ENCODE measurements at places on chromosomes 6 and 20.

GRCh38 chr20:13839421-13840092 is 54.7 kb downstream of the NDUFAF5 start:
- DNase-seq = no peak

- DNase-seq = no peak
These were observed 64.1 kb upstream of the FBXO30 start for GRCh38 chr6:145878591-145879295.

DNA sequence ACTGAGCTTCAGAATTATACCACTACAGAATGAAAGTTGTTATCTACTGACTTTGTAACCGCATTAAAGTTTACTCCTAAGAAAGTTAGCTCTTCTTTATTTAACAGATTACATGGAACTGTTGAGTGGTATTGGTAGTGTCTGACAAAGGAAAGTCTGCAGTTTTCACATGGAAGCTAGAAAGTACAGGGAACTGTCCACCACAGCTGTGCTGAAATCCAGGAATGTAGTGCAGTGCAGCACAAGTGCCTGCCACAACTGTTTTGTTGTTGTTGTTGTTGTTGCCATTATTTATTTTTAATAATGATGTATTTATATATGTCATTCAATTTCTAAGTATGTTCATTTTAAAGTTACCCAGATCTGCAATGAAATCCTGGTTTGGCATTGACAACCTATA is 464.9 kb downstream of the TBC1D32 start:
- DNase-seq = no peak

GRCh38 chr6:26161322-26161721 is 74.1 kb downstream of the HFE start:
- no peak for DNase-seq

GRCh38 chr6:24358219-24358821 is 461 bp upstream of the DCDC2 start:
- DNase-seq = no peak

DNA sequence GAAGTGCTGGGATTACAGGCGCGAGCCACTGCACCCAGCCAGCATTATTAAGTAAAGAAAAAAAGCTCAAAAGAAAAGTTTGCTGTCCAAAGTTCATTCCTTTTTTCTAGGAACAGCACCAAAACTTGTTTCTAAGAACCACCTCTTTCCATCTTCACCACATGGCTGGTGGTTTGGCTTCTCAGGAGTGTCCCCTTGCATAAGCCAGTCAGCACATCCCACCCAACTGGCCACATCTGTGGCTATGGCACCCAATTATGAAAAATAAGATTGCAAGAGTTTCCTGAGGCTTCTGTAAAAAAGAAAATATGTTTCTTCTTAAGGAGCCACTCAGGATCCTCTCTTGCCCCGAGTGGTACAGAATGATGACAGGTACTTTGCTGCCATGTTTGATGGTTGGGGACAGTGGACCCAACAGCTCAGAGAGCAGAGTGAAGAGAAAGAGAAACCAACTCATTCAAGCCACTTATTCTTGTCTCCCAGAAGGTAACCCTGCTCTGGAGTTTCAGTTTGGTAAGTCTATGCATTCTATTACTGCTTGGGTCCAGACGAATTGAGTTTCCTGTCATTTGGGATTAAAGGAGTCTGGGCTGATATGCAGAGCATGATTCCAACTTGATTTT is 65.3 kb downstream of the PSMB1 start:
- no peak for DNase-seq

GRCh38 chr6:163309491-163310026 is 105.0 kb upstream of the QKI start:
- DNase-seq = no peak

GRCh38 chr20:326645-327185 is 1.4 kb downstream of the SOX12 start:
- DNase-seq = no peak

DNA sequence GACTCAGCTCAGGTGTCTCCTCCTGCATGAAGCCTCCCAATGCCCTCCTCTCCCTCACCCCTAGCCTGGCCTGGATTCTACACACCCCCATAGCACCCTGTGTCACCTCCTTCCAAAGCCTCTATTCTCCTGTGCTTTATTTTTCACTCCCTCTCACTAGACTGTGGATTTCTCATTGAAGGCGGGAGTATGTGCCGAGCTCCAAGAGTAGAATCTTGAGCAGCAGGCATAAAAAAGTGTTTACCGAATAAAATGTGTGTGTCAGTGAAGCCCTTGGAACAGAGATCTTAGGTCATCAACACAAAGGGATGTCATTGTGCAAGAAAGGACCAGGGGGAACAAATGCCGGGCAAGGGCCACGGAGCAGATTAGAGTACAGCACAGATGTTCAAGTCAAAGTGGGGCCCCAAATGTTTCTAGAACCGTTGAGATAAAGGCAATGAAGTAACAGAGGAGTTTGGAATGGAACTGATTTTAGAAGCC is 106.1 kb upstream of the TMEM170B start:
- no peak for DNase-seq

- DNase-seq = no peak
These were observed 171.6 kb upstream of the ID4 start for GRCh38 chr6:19665613-19665909.

- DNase-seq = no peak
These were observed 54.5 kb upstream of the MRPS10 start for GRCh38 chr6:42271834-42272805.

- DNase-seq = peak; percentile 26
These were observed 184.2 kb upstream of the BMP2 start for GRCh38 chr20:6583134-6583738.

- no peak for DNase-seq
These were observed 110.2 kb downstream of the NKAIN2 start for GRCh38 chr6:123913863-123914262.

DNA sequence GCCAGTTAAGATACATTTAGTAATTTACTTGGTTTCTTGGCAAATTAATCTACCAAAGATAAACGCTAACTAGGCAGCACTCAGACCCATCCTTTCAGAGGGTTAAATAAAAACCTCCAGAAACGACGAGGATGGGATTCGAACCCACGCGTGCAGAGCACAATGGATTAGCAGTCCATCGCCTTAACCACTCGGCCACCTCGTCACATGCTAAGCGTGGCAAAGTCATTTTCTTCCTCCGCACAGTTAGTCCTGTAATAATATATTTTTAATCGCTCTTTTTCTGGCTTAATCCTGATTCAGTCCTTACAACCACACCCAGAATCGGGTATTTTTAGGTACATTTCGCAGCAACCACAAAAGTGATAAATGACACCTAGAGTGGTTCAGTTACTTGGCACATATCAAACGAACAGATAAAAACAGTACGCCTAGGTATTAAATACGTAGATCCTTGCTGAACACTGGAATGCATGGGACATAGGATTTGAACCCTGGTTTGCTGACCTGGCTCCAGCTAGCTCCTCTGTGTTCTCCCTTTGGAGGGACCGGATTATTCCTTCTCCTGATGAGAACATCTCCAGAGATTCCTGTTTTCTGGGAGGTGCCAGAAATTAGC is 71.6 kb downstream of the GPX5 start:
- DNase-seq = peak; percentile 7

DNA sequence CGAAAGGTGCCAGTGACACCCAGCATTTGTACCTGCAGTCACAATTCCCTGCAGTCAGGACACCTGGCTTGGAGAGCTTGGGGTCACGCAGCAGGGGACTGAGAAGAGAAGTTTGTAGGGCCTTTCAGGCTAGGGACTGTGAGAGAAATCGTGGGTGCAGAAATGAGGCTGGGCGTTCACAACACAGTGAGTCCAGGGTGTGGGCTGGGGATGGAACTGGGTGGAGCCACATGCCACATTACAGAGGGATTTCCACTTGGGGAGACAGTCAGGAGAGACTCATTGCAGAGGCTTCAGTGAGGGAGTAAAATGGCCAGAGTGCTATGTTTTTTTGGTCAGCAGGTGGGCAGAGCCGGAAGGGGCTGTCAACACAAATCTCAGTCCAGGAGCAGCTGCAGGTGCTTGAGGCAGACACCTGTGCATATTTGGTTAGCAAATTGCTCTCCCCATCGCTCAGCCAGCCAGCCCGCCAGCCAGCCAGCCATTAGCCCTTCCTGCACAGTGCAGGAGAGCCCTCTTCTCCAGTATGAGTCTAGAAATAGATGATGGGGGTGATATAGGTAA is 7.4 kb downstream of the ITPR3 start:
- DNase-seq = no peak

DNA sequence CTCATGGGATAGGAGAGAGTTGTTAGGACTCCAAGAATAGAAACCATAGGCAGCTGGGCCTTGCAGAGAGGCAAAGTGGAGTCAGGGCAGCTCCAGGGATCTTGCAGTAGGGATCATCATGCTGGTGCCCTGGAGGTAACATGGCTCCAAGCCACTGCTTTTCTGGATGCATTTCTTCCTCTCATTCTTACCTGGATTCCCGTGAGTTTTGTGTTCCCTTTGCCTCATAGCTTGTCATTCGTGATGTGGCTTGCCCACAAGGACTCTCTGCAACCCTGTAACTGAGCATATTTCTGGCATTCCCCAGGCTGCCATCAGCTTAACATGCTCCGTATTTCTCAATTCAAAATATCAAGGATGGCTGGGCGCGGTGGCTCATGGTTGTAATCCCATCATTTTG is 5.3 kb downstream of the NHLRC1 start:
- no peak for DNase-seq

GRCh38 chr20:26214991-26215390 is 518.3 kb upstream of the ZNF337 start:
- DNase-seq = no peak

- no peak for DNase-seq
These were observed 404.5 kb downstream of the SYNE1 start for GRCh38 chr6:152232501-152233151.

GRCh38 chr20:61924211-61924857 is 141.3 kb downstream of the TAF4 start:
- no peak for DNase-seq

DNA sequence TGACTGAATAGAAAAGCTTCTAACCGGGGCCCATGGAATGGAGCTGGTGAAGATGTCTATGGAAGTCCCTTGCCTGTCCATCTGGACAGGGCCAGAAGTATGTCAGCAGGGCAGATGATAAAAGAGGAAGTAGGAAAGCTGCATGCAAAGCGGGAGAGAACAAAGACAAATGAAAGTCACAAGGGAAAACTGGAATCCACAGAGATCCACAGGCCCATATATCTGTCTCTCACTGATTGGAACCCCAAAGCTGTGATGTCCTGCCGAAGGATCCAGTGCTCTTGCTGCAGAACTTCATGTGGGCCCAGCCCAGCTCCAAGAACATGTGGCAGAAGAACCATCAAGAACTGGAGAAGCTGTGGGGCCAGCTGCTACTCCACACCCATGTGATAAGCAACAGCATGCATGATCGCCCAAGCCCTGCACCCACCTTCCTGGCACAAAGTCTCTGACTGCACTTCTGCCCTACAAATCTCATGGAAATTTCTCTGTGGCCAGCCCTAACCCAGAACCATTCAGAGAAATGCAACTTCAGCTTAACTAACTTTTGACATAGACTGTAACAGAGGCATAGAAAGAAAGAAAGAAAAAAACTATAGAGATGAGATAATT is 716.0 kb downstream of the KIF16B start:
- no peak for DNase-seq

GRCh38 chr20:58389324-58389967 is 417 bp downstream of the VAPB start:
- peak; percentile 35 for DNase-seq

- no peak for DNase-seq
These were observed 1.1 kb downstream of the TPX2 start for GRCh38 chr20:31740208-31740607.

GRCh38 chr6:3748208-3749066 is 3.1 kb downstream of the PXDC1 start:
- DNase-seq = peak; percentile 46

DNA sequence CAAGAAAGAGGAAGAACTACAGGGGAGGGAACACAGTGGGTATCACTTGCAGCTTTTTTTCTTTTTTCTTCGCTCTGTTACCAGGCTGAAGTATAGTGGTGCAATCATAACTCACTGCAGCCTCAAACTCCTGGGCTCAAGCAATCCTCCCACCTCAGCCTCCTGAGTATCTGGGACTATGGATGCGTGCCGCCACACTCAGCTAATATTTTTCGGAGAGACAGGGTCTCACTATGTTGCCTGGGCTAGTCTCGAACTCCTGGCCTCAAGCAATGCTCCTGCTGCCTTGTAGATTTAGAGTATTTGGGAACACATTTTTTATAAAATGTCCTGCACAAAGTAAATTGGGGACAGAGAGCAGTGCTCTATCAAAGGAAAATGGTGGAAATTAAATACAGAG is 28.3 kb downstream of the PARD6B start:
- no peak for DNase-seq

DNA sequence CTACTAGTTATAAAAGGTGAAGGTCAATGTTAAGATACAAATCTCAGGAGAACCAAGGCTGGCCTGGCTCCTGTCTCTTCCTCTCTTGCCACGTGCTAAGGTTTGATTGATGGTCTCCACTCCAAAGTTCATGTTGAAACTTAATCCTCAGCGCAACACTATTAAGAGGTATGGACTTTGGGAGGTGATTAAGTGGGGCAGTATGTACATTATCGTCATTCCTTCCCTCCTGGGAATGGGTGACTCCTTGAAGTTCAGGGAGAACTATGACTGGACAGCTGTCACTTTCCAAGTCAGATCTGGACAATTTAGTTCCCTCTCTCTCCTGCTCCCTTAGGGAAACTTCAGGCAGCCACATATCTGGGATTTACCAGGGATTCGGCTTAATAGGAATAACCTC is 50.5 kb downstream of the KCNK5 start:
- no peak for DNase-seq

DNA sequence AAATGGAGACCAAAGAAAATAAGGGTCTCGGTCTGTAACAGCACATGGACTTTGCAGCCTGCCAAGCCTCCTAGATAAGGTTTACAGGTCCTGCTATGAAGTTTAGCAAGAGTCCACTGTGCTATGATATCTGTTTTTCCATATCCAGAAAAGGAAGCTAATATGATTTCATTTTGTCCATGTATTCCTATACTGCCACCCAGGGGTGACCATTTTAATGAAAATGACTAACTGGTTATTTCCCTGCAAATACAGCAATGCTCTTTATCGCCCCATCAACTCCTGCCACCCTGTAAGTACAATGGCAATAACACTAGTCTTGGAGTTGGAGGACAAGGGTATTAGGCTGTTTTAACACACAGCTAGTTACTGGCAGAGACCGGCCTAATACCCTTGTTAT is 115.2 kb upstream of the GLP1R start:
- no peak for DNase-seq

Measured in SK-N-DZ (cell line).